ENCODE measurements at places on chromosomes 3 and 15.
A peak's percentile ranks its signal among the peaks of the same experiment; 100 is the strongest.

DNA sequence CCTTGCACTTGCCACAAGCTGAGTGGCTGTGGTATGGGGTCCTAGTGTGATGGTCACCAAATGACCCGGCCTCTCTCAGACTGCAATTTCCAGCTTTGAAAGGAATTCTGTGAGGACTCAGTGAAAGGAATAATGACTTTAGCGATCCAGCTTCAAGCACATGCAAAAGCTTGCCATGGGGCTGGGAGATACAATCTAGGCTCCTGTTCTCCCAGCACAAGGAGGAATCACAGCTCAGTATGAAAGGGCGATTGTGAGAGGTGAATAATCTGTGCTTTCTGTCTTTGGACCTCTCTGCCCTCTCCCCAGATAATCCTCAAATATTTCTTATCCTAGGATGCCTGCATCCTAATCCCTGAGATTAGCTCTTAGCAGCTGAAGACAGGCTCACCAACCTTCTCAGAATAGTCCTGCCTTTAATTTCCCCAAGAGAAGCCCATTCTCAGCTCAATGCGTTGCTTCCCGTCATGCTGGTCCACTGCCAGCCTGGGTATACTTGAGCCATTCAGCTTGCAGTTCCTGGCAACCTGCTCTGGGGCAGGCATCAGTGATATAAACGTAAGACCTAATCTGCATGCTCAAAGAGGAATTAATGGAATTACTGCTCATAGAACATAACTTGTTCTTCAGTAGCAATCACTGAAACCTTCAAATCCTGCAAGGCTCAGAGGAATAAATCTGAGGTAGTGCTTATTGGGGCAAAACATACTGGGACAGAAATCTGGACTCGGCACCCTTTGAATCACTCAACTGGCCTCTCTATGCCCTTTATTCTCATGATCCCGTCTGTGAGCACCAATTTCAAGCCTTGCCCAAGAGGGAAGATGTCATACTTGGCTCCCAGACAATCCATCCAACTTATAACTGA, 15.1 kb downstream of the TLNRD1 start:
- DNase-seq, result no peak

- DNase-seq, result no peak
These were observed 53.0 kb upstream of the ROPN1 start for GRCh38 chr3:124044956-124045355.

- DNase-seq, result no peak
These were observed 880.1 kb downstream of the CADM2 start for GRCh38 chr3:85838921-85839320.

DNA sequence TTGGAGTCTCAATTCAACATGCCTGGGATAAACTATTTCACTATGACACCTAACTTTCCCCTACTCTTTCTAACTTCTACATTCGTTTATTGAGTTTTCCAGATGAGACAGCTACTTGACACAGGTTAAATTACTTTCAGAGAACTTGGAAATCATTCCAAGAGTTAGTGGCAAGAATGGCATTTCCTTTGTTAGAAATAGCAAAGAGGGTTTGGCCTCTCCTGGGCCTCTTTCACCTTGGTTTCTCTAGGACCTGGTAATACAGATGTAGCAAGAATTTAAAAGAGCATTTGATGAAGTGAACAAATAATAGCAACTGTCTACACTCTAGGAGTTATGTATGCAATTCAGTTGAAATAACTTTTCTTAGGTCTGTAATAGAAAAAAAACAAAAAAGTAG, 748.9 kb downstream of the MECOM start:
- DNase-seq, result no peak

DNA sequence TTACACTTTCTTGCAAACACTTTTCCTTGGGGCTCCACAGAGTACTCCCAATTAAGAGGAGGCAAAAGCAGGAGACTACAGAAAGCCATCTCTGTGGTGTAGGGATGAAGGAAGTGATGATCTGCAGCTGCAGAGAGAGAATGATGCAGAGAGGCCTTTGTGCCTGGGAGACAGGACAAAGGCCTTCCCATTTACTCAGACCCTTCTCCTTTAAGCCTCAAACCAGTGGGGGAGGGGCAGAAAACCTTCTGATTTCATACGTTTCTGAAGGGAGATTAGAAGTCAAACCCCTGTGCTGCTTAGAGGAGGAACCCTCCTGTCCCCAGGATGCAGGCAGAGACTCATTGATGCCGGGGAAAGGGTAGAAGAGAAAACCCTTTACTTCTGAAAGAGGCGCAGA, 130.8 kb downstream of the NEO1 start:
- no peak for DNase-seq

GRCh38 chr3:56633602-56634535, 49.2 kb downstream of the TASOR start:
- DNase-seq, result no peak

DNA sequence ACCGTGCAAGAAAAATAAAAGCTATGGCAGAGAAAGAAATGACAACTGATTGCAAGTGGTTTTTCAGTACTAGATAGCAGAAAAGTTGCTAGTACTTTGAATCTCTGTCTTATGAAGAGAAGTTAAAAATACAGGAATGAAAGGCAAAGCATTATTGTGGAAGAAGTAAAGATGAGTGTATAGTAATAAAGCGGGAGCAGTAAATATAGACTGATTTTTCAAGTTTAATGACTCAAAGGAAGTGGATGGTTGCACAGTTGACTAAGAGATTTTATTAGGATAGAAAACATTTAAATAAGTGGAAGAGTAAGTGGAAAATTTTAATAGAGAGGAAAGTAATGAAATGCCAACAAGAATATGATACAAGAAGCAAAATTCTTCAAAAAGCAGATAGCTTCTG, 1076.1 kb upstream of the CADM2 start:
- DNase-seq, result no peak

DNA sequence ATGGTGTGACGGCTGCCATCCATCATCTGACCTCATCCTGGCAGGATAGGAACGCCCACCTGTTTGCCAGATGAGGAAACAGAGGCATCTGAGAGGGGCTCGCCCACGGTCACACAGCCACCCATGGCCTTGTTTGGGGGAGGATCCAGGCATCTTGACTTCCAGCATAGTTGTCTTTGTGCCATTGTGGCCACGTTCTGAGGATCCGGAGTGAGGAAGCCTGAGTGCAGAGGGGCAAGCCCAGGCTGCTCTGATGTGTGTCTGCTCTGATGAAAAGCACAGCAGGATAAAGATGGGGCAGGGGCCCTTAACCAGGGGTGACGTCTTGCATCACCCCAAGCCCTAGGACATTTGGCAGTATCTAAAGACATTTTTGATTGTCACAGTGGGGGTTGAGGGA, 58.7 kb downstream of the FGD5 start:
- DNase-seq, result no peak

DNA sequence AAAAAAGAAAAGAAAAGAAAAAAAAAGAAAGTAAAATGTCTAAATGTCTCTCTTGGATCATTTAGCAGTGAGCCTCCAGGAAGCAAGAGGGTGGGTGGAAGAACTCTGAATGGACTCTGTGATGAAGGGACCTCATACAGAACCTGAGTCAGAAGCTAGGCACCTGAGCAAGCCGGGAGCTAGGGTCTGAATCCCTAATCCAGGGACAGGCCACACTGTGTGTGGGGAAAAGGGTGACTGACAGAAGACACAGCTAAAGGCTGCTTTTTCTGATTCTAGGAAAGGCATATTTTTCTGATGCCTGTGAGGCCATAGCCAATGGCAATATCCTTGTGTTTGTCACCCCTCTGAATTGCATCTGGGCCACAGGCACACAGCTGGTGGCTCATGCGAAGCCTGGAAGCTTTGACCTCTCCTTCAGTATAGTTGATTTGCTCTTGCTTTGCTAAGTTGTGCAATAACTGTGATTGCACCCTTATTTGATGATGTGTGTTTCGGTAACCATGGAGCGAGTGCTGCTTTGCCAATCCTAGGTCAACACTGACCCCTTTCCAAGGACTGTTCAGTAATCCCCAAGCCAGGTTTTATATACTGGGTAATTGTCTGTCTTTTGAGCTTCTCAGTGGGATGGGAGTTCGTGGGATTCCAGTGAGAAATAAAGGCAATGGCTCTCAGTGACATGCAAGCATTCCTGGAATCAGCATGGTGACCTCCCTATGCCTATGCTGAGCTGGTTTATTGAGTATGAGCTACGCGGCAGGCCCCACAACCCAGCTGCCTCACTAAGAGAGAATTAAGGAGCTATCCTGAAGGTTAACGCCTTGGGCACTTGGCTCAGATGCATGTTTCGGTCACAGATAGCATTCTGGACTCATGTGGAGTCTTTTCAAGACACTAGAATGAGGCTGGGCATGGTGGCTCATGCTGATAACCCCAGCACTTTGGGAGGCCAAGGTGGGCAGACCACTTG, 49.0 kb upstream of the OSBPL11 start:
- DNase-seq, result no peak

DNA sequence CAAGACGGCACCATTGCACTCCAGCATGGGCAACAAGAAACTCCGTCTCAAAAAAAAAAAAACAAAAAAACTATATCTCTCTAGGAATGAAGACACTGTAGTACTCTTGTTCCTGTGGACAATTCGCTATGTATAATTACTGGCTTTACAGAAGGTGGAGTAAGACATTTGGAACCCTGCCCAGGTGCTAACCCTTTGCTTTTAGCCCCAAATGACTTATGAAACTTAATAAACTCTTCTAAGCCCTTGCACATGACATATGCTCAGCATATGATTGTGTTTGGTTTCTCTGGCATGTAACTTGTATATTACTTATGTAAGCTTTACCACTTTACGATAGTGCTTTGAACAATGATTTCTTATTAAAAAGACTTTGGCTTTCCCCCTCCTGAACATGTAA, 27.3 kb upstream of the PRTG start:
- no peak for DNase-seq

DNA sequence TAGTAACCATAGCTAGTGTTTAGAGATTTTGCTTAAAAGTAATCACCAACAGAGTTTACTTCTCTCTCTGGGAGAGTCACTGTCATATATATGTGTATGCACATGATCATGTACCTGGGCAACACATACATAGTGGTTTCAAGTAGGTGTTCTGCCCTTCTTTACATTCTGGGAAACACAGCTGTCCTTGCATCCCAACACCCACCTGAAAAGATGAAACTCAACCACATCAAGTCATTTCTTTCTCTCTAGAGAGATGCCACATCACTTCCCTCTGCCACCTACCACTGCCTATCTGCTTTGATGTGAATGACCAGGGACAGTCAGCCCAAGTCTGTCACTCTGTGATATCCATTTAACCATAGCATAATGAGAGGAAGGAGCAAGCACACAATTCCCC, 155.8 kb upstream of the GADL1 start:
- no peak for DNase-seq

DNA sequence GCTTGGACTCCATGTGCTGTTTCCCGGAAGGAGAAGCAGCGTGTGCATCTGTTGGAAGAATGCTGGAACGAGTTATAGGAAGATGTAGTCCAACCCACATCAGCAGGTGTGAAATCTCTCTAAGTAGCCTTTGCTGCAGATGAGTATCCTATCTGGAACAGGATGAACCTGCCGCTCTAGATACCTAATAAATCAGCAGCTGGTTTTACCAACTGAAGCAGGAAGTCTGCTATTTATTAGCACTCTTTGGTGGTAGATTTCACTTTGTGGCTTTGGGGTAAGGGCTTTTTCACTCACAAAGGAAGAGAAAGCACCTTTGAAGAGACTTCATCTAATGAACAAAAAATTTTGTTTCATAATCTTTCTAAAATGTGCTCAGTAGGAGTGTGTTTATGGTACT, 66.4 kb downstream of the DCUN1D1 start:
- peak; percentile 37 for DNase-seq

DNA sequence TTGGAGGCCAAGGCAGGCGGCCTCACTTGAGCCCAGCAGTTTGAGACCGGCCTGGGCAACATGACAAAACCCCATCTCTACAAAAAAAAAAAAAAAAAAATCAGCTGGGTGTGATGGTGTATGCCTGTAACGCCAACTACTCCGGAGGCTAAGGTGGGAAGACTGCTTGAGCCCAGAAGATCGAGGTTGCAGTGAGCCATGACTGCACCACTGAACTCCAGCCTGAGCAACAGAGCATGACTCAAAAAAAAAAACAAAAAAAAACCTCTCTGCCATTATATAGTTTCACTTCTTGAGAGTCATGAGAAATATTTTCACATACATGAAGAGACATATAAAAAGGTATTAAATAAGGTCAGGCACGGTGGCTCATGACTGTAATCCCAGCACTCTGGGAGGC, 45.9 kb upstream of the CP start:
- no peak for DNase-seq

- DNase-seq, result no peak
These were observed 37.9 kb upstream of the HACD2 start for GRCh38 chr3:123622766-123623165.

GRCh38 chr3:127613406-127613805, 15.2 kb downstream of the MCM2 start:
- DNase-seq, result no peak

DNA sequence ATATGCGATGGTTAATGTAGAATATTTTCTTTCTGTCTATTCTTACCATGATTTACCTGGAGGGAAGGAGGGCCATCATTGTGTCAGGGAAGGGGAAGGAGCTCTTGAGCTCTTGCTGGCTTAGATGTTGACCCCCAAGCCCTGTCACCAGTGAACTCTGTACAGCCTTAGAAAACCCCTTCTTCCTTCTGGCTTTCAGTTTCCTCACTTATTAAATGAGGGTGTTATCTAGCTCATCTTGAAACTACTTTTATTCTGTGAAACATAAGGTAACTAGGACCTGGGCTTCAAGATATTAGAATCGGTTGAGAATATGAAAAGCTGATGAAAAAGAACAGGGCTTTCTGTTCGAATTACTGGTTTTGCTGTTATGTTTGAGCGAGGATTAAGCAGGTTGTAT, 25.1 kb upstream of the UTS2B start:
- DNase-seq, result peak; percentile 31

- no peak for DNase-seq
These were observed 299.4 kb upstream of the RORA start for GRCh38 chr15:61528581-61528910.

GRCh38 chr15:98551936-98552562, 96.3 kb upstream of the IGF1R start:
- no peak for DNase-seq

DNA sequence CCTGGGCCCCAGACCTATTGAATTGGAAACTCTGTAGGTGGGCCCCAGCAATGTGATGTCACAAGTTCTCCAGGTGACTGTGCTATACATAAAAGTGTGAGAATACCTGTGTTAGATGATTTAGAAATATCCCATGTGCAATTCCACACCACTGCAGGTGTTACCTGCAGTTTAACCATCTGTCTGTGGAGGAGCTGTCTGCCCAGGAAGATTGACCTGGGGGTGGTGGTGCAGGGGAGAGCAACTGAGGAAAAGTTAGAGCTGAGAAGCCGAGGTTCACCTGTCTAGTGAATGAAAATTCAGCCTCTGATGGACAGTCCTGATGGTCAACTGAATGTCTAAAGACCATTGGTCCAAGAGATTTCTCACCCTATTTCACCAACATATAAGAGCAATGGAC, 132.2 kb upstream of the SLC24A5 start:
- no peak for DNase-seq

DNA sequence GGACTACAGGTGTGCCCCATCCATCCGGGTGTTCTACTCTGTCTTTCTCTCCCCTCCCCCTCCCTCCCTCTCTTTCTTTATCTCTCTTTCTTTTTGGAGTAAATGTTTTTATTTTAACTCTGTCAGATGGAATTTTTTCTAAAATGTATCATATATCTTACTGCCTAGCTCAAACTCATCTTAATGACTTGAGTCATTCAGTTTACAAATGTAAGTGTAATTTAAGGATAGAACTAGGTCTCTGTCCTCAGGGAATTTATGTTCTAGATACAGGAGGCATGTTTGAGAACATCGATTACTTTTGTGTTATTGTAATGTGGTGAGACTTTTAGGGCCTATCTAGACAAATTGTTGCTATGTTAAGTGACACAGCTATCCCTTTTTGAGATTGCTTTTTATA, 3.5 kb downstream of the TBC1D23 start:
- no peak for DNase-seq

- no peak for DNase-seq
These were observed 24.1 kb upstream of the NOX5 start for GRCh38 chr15:68990231-68990991.
